ENCODE measurements at places on chromosomes 11 and 22. TPM values are rescaled to one million over a fixed set of nuclear protein-coding genes. Genes with fewer than 3 reads are reported as not detected.

Gene CECR2
- 0.54 TPM for total RNA-seq

Gene TPBGL
- total RNA-seq = 0.35 TPM

Gene CARNS1
- total RNA-seq = 1.2 TPM

Gene MRE11
- 10.7 TPM for total RNA-seq

Gene SCGB2A2
- total RNA-seq = not detected

DNA sequence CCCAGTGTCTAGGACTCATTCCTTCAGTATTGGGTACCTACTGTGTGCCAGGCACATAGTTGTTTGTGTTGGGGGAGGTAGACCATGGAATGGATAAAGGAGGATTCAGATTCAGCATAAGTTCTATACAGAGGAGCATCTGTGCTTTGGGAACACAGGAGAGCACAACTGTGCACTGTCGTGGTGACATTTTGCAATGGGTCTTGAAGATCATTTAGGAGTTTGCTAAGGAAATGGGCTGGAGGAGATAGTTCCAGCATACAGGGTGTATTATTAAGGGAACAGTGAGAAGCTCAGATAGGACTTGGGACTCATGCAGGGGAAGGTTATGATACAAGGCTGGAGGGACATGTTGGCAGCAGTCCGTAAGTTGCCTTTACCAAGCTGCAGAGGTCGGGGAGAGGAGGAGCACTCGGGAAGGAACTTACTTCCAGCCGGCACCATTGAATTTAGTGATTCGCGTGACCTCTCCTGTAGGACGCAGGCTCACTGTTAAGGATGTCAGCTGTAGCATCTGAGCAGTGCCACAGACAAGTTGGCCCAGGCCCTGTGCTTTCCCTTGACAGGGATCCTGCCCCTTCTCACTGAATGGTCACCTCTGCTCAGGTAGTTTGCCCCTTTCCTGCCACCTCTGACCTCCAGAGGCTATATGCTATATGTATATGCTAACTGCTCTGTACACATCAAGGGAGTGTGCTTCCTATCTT, 25.6 kb downstream of the TREH start:
- H3K36me3 ChIP-seq = no peaks in the 10 kb centered on the region
- H3K4me1 ChIP-seq = no peaks in the 10 kb centered on the region
- H3K27me3 ChIP-seq = no peaks in the 10 kb centered on the region
- DNase-seq = no peak
- H3K27ac ChIP-seq = no peak overlapping the region

DNA sequence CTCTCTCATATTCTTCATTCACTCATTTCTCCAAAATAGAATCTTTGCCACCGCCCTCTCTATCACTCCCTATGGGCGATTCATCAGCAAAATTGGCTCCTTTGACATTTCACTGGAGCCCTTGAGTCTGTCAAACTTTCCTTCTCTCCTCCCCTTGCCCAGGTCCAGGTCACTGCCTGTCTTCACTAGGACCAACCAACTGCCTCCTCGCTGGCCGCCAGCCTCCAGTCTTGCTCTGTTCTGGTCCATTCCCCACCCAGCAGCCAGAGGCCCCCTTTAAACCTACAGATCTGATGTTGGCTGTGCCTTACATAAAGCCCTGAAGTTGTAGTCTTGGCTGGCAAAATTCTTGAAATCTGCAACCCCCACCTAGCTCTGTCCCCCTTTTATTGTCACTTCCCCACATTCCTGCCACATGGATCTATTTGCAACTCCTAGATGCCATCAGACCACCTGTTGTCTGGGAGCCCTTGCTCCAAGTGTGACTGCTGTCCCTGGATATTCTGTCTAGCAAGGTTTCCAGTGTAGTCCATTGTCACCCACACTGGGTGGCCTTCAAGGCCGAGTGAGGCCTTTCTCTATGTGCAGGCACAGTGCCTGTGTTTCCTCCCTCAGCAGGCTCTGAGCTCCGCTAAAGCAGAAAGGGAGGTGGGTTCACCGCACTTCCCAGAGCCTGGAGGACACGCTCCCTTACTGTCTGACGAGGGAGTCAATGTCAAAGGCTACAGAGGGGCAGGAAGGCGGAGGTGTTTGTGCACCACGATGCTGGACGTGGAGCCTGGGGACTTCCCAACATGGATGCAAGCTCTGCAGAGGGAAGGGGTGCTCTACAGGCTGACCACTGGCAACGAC, 25.5 kb downstream of the MYEOV start:
- H3K27ac ChIP-seq = no peak overlapping the region
- H3K4me3 ChIP-seq = no peak overlapping the region
- DNase-seq = no peak
- no peaks in the 10 kb centered on the region for H3K36me3 ChIP-seq
- H3K27me3 ChIP-seq = no peaks in the 10 kb centered on the region

GRCh38 chr22:28923826-28924732, 40.7 kb downstream of the ZNRF3 start:
- no peak overlapping the region for H3K4me3 ChIP-seq
- H3K36me3 ChIP-seq = no peaks in the 10 kb centered on the region
- H3K27me3 ChIP-seq = no peaks in the 10 kb centered on the region
- DNase-seq = no peak
- no peak overlapping the region for H3K27ac ChIP-seq

DNA sequence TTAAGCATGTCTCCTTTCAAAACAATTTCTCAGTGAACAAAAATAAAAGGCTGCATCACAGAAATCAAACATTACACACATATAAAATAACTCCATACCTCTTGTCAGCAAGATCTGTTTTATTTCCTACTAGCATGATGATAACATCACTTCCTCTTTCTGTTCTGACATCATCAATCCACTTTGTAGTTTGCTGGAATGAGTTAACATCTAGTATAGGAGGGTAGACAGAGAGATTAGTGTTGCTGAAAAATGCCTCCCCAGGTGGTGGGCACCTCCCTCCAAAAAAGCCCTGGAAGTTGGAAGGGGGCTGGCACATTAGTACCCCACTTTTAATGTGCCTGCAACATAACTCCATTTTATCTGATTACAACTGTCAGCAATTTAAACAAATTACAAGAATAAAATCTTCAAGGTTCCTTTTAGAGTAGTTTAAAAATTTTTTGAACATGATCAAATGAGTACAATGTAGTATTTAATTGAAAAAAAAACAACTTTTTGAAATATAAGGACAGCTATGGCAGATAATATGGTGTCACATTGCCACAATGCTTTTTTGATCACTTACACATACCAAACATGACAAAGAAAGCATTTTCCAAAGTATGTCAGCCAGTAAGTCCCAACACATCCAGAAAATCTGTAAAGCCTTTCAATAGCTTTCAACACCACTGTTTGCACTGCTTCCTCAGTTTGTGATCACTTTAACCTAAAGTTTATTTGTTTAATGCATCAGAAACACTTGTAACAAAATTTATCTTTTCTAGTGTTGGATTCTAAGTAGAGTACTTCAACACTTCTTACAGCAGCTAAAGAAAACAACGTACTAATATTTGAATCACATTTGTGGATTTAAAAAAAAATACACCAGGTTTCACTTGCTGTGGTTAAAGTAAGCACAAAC, 44.5 kb downstream of the RAB6A start:
- H3K4me3 ChIP-seq = no peak overlapping the region
- no peaks in the 10 kb centered on the region for H3K36me3 ChIP-seq
- H3K27ac ChIP-seq = no peak overlapping the region

DNA sequence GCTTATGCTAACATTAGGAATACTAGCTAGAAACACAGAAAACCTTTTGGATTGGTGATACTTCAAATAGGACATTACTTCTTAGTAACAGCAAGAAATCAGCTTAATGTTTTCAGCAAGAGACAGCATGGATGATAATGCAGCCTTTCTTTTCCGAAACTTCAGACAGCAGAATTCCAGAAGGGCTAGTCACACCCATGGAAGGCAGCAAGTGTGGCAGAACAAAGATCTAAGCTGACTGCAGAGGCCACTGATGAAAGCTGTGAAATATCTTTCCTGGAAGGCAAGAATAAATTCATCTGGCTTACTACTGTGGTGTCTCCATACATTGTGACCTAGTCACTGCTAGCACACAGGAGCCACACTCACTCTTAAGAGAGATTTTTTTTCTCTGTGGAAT, 100.3 kb downstream of the CCDC83 start:
- H3K27me3 ChIP-seq = no peaks in the 10 kb centered on the region
- H3K27ac ChIP-seq = no peak overlapping the region
- no peaks in the 10 kb centered on the region for H3K4me1 ChIP-seq
- no peaks in the 10 kb centered on the region for H3K36me3 ChIP-seq
- DNase-seq = no peak

- DNase-seq = no peak
- no peaks in the 10 kb centered on the region for H3K36me3 ChIP-seq
- H3K27me3 ChIP-seq = no peaks in the 10 kb centered on the region
- no peak overlapping the region for H3K27ac ChIP-seq
- H3K4me3 ChIP-seq = no peak overlapping the region
- H3K4me1 ChIP-seq = peaks cover 16% of the 10 kb centered on the region
These were observed 9.3 kb downstream of the RAB3IL1 start for GRCh38 chr11:61907871-61908729.

DNA sequence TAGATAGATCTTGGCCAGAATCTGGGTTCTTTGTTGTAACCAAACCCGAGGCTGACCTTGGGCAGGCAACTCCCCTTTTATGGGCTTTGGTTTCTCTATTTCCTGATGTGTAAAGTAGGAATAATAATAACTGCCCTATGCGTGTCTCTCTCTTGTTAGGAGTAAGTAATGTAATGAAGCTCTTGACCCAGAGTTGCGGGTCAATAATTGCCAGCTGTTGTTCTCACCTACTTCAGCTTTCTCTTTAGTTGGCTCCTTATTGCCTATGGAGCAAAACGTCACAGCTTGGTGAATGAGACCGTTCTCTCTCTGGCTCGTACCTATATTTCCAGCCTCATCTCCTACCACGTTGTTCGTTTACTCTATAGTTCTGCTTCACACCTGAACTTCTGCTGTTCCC, 56.6 kb upstream of the KIRREL3 start:
- H3K4me1 ChIP-seq = no peaks in the 10 kb centered on the region
- H3K27me3 ChIP-seq = no peaks in the 10 kb centered on the region
- DNase-seq = no peak
- H3K27ac ChIP-seq = no peak overlapping the region
- H3K4me3 ChIP-seq = no peak overlapping the region

DNA sequence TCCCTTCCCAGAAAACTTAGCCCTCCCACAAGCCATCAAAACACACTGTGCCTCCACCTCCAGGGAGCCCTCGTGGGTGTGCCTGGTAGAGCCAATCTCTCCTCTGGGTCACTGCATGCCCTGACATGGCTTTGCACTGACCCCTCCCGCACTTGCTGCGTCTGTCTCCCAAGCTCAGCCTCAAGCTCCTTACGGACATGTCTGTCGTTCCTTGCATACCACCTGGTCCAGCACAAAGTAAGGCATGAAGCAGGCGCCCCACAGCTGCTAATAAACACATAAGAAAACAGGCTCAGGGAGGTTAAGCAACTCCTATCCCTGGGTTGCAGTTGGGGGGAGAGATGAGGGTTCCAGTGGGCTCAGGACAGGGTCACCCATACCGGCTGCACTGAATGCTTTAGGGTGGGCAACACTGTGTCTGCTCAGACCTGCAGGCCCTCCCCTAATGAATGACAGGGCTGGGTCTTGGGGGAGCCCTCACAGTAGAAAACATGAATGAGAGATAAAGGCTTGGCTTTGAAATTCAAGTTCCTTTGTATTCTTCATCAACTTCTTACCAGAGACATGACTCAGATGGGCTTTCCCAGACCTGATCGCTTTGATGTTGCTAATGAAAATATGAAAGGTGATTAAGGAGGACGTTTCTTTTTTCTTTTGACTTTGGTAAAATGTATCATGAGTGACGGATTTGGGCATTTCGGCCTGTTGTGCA, 38.0 kb downstream of the PHF21B start:
- no peak overlapping the region for H3K27ac ChIP-seq
- H3K4me3 ChIP-seq = no peak overlapping the region
- no peaks in the 10 kb centered on the region for H3K36me3 ChIP-seq
- no peaks in the 10 kb centered on the region for H3K4me1 ChIP-seq
- DNase-seq = no peak

DNA sequence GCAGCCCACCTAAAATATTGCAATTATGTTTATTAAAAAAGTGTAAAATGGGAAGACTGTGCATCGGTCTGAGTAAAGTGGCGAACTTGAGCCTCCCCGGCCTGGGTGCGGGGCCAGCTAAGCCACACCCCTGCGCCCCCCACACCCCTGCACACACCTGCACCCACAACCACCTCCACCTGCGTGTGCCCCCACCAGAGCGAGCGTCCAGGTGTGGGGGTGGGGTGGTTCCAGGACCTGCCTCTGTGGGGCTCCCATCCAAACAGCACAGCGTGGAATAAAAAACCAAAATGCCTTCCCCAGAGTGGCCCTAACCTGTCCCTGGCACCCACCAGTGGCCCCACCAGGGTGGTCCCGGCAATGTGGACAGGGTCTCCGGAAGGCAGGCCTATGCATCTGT, 30.1 kb upstream of the CARS1 start:
- no peak overlapping the region for H3K4me3 ChIP-seq
- H3K27me3 ChIP-seq = no peaks in the 10 kb centered on the region
- no peaks in the 10 kb centered on the region for H3K36me3 ChIP-seq

DNA sequence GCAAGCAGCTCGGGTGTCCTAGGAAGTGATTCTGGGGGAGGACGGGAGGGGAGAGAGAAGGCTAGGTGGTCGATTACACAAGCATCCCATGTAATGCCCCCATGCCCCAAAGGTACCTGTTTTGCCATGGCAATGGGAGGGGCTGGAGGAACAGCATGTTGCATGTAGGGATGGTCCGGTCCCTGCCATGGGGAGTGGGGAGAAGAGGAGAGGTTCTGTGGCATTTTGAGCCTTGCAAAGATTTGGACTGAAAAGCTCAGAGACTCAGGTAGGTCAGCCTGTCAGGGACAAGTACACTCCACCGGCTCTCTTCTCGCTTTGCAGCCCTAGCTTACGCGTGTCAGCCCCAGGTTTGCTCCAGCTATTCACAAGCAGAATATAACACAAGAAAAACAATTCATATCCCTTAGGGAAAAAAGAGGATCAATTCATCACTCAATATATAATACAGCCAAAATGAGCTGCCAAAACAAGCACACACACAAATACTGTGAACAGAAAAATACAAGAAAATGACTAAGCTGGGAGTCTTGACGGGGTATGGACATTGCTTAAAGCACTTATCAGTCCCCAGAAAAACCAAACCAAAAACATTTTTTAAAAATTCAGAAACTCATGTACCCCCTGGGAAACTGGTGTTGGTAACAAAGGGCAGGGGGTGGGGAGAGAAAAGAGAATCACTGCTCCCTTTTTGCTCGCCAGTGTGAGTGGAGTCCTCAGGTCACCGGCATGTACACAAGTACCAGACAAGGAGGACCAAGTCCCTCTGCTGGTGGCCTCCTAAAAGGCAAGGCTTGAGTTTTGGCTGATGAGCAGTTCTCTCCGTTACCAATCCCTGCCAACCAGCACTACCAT, 21.6 kb downstream of the APOL5 start:
- no peak overlapping the region for H3K27ac ChIP-seq
- no peaks in the 10 kb centered on the region for H3K4me1 ChIP-seq
- H3K36me3 ChIP-seq = no peaks in the 10 kb centered on the region
- H3K27me3 ChIP-seq = no peaks in the 10 kb centered on the region

GRCh38 chr11:12079726-12080556, 30.4 kb upstream of the MICAL2 start:
- DNase-seq = peak; percentile 70
- H3K4me3 ChIP-seq = no peak overlapping the region
- H3K27me3 ChIP-seq = no peaks in the 10 kb centered on the region
- H3K27ac ChIP-seq = no peak overlapping the region

- H3K4me3 ChIP-seq = no peak overlapping the region
- H3K27ac ChIP-seq = no peak overlapping the region
- H3K27me3 ChIP-seq = no peaks in the 10 kb centered on the region
- peaks cover 8% of the 10 kb centered on the region for H3K36me3 ChIP-seq
- DNase-seq = peak; percentile 24
- peaks cover 24% of the 10 kb centered on the region for H3K4me1 ChIP-seq
These were observed 2.9 kb upstream of the ARFGAP2 start for GRCh38 chr11:47179655-47179991.
